Glutamatergic neuron (in vitro differentiated cells): ENCODE measurements at places on chromosomes 1 and 21.
A peak's percentile ranks its signal among the peaks of the same experiment; 100 is the strongest.

DNA sequence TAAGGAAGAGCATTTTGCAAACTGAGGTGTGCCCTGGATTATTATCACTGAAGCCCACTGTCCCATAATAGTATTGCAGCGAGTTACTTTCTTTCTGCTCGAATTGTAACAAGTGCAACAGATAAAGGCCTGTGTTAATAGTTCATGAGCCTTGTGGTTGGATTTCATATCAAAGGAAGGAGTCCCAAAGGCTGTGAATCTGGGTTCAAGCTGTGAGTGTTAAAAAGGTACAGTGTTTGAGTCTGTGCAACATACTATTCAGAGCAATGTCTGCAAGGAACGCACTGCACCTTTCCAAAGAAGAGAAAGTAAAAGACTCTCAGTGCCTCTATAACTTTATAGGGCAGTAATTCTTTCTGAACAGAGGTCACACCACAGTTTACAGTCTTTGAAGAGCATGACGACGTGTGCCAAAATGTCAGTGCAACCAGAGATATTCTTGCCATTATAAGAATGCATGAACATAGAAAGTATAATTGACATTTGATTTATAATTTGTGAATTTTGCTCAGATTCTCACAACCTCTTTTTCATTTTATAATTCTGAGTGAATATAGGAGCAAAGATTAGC is 79.1 kb downstream of the CDC7 start:
- DNase-seq = no peak

DNA sequence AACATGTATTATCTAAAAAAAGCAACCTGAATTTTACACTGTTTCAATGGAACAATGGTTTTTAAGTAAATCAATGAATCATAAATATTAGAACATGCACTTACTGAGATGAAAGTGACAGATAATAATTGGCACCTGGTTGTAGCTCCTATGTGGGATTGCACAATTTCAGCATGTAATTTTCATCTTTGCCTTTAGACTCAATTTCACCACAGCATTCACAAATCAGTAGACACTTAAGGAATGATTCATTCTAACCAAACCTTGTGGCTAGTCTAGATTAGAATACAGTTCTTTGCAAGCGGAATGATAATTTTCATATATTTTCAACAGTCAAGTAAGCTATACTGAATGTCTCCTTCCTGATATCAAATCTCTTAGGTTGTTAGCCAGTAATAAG is 853.4 kb downstream of the KCNT2 start:
- no peak for DNase-seq

DNA sequence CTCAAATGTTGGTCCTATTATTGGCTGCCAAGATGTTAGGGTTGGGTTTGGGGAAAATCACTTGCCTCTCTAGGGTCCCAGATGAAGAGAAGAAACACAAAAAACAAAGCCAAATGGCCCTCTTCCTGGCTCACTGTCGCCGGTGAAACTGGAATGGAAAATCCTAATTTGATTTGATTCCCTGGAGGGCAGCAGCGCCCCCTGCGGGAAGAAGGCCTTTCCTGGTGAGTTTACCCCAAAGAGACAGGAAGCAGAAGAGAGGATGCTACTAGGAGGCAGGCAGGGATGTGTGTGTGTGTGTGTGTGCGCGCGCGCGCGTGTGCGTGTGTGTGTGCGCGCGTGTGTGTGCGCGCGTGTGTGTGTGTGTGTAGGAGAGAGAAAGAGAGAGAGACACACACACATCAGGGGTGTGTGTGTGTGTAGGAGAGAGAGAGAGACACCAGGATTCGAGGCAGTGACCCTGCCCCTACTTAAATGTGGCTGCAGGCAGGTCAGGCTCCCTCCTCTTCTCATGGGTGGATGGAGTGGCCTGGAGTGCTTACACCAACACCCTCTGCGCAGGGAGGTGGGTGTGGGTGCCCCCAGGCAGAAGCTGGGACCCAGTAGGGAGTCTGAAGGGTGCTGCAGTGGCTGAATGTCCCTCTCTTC is 3.1 kb upstream of the SELENON start:
- DNase-seq = peak; percentile 93

- no peak for DNase-seq
Observed at GRCh38 chr1:111878649-111879048, 110.8 kb downstream of the KCND3 start.

GRCh38 chr1:37474697-37475379 is 458 bp downstream of the ZC3H12A start:
- no peak for DNase-seq

GRCh38 chr1:89611721-89612120 is 21.2 kb upstream of the LRRC8C start:
- no peak for DNase-seq

- no peak for DNase-seq
Observed at GRCh38 chr1:226671277-226671676, 67.8 kb downstream of the ITPKB start.

DNA sequence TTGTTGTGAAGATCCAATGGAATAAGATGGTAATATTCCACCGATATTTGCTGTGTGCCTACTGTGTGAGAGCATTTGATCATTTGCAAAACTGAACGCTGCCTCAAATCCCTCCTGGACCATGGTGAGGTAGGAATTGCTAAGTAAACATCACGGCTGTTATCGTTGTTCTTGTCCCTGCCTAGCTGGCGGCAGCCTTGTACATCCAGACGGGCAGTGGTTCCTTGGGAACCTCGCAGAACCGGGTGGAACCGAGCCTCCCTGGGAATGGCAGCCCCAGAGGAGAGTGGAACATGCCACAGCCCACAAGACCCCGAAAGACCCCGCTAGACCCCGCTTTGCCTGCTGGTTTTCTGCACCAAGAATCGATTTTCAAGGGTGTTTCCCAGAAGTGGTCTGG is 60.9 kb downstream of the TAS1R2 start:
- no peak for DNase-seq

DNA sequence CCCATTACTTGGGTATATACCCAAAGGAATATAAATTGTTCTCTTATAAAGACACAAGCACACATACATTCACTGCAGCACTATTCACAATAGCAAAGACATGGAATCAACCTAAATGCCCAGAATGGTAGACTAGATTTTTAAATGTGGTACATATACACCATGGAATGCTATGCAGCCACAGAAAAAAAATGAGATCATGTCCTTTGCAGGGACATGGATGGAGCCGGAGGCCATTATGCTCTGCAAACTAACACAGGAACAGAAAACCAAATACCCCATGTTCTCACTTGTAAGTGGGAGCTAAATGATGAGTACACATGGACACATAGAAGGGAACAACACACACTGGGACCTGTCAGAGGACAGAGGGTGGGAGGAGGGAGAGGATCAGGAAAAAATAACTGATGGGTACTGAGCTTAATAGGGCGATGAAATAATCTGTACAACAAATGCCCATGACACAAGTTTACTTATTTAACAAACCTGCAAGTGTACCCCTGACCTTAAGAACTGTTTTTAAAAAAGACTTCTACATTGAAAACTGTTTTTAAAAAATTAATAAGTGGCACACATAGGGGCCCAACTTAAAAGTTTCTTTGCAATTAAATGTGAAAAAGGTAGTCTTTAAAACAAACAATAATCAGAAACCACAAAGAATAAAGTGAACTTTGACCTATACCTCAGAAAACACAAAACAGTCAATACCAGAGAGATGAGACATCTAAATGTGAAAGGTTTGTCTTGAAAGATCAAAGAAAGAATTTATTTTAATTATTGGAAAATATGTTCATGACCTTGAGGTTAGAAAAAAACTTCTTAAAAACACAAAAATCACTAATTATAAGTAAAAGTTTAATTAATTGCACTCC is 75.2 kb downstream of the CDC42BPA start:
- DNase-seq = no peak

GRCh38 chr1:16266411-16267118 is 29.6 kb upstream of the CPLANE2 start:
- DNase-seq = no peak

DNA sequence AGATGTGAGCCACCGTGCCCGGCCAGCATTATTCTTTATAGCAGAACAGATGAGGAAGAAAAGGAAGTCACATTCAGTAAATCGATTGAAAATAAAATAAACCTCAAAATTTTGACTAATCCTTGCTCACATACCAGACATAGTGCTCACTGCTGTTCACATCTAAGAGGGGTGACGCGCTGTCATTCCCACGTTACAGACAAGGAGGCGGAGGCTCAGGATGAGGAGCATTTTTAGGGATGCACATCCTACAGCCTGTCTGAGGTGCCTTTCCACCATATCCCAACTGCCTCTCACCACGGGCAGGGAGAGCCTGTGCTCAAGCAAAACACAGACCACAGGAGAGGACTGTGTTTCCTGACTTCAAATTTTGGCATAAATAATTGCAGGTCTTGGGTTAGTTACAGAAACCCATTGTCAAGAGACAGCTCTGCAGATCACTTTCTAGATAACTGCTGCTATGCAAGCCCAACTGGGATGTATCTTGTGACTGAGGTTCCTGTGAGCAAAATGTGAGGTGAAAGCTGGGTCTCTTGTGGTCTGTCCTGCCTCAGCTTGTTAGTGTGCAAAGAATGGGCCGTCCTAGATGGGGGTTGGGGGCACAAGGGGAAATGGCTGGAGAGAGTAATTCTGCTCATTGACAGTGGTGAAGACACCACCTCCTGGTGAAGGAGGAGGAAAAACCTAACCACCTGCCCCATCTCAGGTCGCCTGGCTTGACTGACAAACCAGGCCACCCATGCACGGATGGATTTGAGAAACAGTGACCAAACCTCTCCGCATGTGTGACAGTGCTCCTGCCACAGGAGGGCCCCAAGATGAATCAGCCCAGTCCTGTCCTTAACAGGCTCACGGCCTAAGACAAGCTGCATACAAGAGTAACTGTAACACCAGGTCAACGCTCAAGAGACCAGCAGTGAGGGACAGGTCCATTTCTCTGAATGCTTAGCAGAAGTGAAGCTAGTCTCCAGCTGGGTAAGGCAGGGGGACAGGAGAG is 8.2 kb downstream of the TNN start:
- DNase-seq = no peak

GRCh38 chr1:23927097-23927496 is 13.9 kb upstream of the CNR2 start:
- no peak for DNase-seq

- DNase-seq = peak; percentile 85
Observed at GRCh38 chr1:39105061-39105840, 79.1 kb downstream of the NDUFS5 start.

- DNase-seq = no peak
Observed at GRCh38 chr1:39103328-39104157, 77.4 kb downstream of the NDUFS5 start.

DNA sequence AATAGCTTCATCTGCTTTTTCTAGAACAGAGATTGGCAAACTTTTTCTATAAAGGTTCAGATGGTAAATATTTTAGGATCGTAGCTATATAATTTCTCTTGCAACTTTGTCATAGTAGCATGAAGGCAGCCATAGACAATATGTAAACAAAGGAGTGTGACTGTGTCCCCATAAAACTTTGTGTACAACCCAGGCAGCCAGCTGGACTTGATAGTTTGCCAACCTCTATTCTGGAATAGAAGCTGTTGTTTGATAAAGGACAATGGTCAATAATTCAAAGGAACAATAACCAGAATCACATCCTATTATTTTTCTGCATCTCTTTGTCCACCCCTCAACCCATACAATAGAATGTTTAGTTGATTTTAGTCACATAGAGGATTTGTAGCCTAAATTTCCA is 286.7 kb downstream of the LMX1A start:
- DNase-seq = no peak

- DNase-seq = no peak
Observed at GRCh38 chr1:29632806-29633615, 396.7 kb downstream of the PTPRU start.

- peak; percentile 87 for DNase-seq
Observed at GRCh38 chr1:9874959-9875635, 35.0 kb downstream of the CTNNBIP1 start.

DNA sequence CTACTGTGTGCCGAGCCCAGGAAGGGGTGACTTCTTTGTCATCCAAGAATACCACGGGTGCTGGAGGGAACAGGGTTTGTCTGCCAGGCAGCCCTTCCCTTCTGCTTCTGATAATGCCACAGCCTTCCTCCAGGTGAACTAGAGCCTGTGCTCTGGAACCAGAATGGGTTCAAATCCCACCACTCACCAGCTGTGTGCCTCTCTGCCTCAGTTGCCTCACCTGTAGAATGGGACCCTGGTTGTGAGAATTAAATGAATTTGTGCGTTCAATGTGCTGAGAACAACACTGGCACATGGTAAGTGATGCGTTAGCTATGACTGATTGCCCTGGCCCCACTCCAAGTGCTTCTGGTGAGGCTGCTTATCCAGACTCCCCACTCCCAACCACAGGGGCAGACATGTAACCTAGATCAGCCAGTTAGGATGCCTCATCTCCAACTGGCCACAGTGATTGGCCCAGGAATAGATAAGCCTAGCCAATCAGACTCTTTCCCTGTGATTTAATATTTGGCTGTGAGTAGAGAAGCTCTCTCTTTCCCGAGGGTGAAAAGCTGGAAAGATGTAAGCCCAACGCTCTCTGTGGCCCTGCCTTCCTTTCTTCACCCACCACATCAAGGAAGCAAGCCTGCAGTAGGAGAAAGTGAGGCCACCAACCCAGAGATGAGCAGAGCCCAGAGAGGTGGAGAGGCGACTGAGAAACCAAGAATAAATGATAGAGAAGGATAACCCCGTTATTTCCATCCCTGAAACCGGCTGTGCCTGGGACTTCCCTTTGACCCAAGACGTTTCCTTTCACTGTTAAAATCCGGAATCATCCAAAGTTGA is 20.8 kb upstream of the LAPTM5 start:
- no peak for DNase-seq

DNA sequence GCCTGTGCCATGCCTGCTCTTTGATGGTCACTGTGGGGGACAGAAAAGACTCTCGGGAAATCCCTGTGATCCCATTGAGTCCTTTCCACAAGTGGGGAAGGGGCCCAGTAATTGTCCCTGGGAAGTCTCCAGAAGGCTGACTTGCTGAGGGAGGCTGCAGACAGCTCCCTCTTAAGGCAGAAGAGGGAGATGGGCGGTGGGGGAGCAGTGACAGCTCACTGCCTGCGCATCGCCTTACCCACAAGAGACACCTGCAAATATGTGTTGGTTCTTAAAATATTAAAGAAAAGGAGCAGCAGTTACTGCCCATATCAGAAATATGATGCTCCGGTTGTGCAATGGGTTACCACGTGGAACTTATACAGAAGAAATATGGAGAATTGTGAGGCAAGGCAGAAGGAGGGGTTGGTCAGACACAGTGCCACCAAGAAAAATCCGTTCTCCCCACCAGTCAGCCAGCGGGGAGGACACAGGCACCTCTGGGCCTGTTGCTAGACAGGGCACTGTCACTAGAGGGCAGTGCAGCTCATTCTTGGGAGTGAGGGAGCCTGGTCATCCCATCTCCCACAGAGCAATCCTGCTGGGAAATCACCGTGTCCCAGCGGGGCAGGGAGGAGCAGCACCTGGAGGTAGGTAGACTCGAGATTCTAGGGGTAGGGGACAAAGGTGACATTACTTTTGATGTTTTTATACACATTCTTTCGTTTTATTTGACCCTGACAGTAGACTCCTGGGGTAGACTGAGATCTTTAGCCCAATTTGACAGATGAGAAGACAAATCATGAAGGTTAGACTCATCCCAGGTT is 6.9 kb upstream of the CAMK1G start:
- peak; percentile 90 for DNase-seq

DNA sequence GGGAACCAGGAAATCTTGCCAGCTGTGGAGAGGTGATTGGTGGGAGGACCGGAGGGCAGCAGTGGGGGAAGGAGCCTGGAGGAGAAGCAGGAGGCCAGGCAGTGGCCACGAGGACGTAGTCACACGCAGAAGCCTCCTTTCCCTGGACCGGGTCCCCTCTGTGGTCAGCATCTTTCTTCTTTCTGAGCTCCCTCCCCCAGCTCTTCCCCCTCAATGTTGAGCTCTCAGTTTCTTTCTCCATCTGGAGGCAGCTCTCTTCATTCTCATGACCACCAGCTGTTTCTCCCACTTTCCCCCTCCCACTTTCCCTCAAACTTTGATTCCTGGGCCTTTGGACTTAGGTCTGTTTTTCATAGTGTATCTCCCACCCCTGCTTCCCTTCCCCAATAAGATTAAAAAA is 18.3 kb downstream of the KIRREL1 start:
- DNase-seq = no peak
